ENCODE measurements at places on chromosomes 5 and 9.

DNA sequence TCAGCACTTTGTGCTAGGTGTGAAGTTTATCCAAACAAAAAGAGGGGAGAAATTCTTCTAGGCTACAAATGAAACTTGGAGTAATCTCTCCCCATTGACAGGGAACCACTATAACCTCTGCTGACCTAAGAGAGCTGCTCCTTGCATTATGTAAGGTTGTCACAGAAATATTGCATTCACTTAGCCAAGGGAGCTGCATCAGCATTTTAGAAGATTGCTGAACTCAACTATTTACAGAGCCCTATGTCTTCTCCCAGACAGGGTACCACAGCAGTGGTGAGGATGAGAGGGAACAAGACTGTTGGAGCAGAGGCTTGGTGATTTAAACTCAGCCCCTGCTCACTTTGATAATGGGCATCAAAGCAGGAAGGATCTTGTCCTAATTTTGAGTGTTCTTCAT, 362.0 kb downstream of the TMEM38B start:
- no peak for DNase-seq

GRCh38 chr9:36063804-36064447, 27.2 kb downstream of the RECK start:
- DNase-seq, result no peak

DNA sequence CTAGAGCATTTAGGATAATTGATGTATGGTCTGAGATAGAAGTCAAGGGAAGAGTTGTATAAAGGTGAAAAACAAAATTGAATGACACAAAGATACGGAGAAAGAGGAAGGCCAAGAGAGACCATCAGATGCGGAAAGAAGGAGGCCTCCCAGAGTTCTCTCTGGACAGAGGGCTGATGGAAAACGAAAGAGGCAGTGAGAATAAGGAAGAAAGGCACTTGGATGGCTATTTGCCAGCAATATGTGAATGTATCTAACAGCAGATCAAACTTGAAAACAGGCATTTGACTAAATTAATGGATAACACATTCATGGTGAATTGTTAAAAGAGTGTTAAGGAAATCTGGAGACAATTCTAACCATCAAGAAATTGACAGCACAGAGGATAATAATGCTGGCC, 2.4 kb upstream of the DOCK8 start:
- no peak for DNase-seq

- DNase-seq, result no peak
These were observed 1.6 kb downstream of the GRK6 start for GRCh38 chr5:177427919-177428573.

DNA sequence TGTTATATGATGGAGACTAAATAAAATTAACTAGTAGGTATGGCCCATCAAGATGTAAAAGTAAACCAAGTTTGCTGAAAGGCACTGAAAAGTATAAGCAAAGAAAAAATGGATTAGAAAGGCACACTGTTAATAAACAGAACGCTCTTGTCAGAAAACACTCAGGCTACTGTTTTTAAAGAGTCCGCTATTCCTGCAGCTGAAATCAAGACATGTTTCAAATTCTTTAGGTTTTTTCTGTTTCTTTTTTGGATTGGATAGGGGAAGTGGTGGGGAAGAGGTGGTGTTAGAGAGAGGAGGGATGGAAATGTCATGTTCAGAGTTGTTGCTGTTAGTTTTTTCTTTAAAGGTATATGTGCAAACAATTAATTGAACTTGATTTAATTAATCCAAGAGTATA, 17.5 kb downstream of the OSTF1 start:
- no peak for DNase-seq

DNA sequence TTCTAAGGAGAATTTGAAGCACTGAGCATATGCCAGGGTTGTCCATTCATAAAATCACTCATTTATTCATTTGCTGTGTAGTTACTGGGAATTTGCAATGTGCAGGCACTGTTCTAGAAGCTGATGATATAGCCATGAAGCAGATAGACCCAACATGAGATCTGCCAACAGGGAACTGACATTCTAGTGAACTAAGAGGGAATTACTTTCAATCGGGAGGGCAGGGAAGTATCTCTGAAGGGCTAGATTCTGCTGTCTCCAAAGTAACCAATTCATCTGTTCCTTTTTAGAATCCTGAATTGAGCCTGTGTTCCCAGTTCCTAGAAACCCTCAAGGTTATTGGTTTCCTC, 11.4 kb upstream of the ARHGAP26 start:
- DNase-seq, result no peak

GRCh38 chr9:127763918-127764384, 14.5 kb downstream of the SH2D3C start:
- DNase-seq, result no peak

DNA sequence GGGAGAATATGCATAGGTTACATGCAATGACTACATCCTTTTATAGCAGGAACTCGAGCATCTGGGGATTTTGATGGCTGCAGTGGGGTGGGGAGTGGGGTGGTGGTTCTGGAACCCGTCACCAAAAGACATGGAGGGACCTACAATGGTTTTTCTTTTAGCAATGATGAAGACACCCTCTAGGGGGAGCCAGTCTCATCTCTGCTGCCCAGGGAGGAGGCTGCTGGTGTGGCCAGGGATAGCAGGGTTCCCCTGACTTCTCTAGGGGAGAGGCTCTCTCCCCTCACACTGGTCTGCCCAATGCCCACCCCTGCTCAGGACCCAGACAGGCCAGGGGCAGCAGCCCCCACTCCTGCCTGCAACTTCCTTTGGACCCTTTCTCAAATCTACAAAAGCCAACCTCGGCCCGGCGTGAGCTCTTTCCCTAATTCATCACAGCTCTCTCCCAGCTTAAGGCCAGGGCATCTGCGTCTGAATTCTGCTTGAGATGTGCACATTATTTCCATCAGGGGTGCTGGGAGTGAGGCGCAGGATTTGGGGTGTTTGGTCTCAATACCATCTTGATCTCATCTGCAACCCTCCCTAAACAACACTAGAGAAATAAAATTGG, 73.6 kb upstream of the RETREG1 start:
- DNase-seq, result no peak

DNA sequence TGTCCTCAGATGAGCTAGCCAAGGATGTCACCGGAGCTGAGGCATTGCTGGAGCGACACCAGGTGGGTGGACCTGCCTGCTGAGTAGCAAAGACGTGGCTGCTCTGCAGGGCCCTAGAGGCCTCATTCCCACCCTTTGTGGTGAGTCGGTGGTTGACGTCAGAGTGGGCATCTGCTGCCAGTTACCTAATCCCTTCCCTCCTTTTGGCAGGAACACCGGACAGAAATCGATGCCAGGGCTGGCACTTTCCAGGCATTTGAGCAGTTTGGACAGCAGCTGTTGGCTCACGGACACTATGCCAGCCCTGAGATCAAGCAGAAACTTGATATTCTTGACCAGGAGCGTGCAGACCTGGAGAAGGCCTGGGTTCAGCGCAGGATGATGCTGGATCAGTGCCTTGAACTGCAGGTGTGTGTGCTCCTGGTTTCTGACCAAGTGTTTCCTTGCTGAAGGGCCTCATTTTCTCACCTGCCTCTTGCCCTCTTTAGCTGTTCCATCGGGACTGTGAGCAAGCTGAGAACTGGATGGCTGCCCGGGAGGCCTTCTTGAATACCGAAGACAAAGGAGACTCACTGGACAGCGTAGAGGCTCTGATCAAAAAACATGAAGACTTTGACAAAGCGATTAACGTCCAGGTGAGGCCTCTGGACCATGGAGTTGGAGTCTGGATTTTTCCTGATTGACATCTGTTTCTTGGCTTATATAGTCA, 48.9 kb downstream of the DYNC2I2 start:
- no peak for DNase-seq

DNA sequence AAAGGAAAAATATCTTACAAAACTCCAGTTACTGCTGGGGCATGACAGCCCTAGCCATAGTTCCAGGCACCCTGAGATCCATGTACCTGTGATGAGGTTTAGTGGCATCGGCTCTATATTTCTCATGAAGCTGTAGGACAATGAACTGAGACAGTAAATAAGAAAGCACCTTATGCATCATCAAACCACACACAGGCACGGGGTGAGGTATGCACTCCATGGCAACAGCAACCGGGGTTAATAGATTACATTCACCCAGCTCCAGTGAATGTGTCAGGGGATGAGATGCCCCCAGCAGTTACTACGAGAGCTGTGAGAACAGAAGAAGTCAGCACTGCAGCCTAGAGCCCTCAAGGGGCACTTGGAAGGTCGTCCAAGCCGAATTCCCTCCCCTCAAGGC, 162.0 kb upstream of the S1PR3 start:
- DNase-seq, result no peak

Measured in BJ (cell line).